Activated naive CD4-positive, alpha-beta T cell treated with Interleukin-2 at 50 U/mL for 16 hours (primary cell): ENCODE measurements at places on chromosomes 12 and 14.
A peak's percentile ranks its signal among the peaks of the same experiment; 100 is the strongest.

DNA sequence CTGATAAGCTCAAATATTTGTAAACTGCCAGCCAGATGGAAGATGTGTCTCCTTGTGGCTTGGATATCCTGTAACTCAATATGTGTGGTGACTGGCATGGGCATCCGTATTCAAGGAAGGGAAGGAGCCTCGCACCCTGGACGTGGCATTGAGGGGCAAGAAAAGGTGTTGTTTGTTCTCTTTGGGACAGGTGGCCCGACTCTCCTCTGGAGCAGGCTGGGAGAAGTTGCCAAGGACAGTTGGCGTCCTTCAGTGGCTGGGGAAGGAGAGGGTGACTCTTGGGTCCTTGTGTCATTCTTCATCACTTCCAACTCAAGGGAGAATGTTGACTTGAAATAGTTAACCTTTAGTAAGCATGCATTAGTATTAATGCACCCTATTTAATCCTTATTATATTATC, 39.6 kb downstream of the CACNA1C start:
- DNase-seq: no peak

GRCh38 chr14:98952593-98953350, 319.2 kb downstream of the BCL11B start:
- no peak for DNase-seq

DNA sequence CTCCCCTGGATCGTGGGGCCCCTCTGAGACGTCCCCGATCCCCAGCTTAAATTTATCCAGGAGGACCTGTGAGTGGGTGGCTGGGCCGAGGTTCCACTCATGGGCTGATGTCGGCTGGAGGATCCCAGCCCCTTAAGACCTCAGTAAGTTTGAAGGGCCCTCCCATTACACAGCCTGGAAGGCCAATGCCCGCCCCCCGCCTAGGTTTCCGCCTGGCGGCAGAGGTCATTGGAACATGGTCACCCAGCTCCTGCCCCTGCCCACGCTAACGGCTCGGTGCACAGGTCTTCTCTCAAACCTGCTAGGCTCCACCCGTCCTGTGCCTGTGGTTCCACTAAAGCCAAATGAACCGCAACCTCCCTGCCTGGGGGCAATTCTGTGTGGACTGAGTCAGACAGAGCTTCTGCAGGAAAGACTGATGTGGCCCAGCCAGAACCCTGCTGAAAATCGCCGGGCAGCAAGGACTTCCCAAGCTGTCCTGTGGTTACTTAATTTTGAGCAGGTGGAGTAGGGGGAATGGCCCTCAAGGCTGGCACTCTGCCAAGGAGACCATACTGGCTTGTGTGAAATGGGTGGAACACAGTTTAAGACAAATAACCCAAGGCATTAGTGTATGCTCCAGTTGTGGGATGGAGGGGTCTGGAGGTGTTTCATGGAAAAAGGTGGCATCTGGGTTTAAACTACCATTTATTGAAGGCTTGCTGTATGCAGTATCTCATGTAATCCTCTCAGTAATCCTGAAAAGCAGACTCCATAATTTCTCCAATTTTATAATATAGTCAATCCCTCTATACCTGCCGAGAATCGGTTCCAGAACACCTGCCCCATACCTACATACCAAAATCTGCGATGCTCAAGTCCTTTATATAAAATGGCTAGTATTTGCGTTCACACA, 903 bp upstream of the NT5DC3 start:
- DNase-seq: peak; percentile 22

DNA sequence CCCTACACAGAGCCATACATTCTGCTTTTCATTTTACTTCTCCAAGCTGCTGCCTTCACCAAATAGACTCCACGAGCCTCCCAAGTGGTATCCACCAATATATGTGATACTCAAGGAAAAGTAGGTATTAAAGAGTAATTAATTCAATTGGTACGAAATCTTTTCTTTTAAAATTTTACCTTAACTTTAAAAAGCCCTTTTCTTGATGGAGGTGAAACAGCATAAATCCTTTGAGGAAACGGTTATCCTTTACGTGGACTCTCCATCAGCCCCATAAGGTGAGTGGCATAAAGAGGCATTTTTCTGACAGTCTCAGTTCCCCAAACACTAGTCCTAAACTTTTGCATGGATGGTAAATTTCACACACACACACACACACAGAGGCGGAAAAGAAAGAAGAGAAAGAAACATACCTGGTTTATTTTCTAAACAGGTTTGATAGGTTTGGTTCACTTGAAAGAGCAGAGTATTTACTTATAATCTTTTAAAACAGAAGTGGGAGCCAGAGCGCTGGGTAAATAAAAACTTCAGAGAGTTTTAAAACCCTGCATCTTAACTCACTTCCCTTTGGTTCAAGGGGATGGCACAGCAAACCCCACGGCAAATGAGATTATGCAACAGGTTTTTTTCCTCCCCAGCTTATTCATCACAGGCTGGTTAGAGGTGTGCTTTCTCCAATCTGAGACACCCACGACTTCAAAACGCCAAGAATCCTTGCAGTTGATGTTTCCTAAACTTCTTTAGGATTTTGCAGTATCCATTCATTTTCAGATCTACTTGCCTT, 1.9 kb downstream of the DUSP16 start:
- DNase-seq: peak; percentile 58
